NCI-H2171 (cell line): ENCODE measurements at places on chromosomes 5 and 9.

GRCh38 chr9:124457887-124458431 is 7.7 kb downstream of the ADGRD2 start:
- no peak for DNase-seq

GRCh38 chr5:137596941-137597340 is 97.8 kb upstream of the SPOCK1 start:
- no peak for DNase-seq

GRCh38 chr5:123451047-123451446 is 27.8 kb upstream of the CEP120 start:
- DNase-seq, result no peak

DNA sequence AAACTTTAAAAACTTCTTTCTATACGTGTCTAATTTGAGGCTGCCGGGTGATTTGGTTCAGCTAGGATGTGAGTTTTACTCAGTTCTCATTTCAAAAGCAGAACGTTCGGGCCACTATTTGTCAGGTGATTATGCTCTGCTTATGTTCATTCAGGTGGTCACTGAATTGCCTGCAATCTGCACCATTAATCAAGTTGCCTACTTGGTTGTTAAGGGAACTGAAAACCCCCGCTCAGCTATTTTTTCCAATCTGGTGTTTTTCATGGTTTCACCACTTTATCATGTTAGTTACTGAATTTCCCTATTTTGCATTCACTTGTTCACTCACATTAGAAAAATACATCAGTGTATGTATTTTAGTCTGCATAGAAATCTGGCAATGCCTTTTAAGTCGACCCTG is 523.0 kb downstream of the CSNK1G3 start:
- no peak for DNase-seq

GRCh38 chr9:8053501-8053900 is 253.9 kb upstream of the DMAC1 start:
- no peak for DNase-seq

DNA sequence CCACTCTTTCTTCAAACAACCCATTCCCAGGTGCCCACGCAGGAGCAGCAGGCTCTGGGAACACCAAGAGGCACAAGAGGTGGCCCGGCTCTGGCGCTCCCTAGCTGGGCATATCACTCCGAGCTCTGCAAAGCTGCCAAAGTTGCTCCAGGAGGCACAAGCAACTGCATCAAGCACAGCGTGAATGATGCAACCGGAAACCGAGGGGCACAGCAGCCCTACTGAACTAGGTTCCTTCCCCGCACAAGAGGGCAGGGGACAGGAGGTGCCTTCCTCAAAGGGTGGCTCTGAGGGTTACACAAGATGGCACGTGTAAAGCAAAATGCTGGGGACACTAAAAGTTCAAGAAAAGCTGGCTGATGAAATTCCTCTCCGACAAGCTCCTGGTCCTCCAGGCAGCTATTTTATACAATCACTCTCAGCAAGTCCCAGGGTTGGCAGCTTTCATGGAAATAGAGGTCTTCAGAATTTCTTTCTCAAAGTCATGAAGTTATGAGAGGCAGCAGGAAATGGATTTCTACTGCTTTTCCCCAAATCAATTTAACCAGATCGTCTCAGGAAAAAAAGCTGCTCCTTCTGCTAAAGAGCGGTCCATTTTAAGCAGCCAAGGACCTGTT is 22.9 kb downstream of the PSMB7 start:
- no peak for DNase-seq

DNA sequence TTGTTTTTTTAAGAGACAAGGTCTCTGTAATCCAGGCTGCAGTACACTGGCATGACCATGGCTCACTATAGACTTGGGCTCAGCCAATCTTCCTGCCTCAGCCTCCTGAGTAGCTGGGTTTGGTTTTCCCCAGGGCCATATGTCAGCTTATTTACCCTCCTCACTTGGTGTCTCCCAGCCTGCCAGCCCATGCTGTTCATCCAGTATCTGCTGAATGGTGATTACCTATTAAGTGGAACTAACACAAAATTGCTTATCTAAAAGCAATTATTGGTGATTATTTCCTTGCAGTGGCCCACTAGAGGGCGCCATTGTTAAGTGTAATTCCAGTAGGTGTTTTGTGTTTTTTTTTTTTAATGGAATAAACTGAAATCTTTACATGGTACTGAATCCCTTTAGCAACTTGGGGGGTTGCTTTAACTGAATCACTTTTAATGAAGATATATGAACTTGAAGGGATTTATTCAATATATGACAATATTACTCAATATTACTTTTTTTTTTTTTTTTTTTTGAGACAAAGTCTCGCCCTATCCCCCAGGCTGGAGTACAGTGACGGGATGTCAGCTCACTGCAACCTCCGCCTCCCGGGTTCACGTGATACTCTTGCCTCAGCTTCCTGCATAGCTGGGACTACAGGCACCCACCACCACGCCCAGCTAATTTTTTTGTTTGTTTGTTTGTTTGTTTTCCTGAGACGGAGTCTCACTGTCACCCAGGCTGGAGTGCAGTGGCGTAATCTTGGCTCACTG is 13.8 kb downstream of the EXOSC2 start:
- DNase-seq, result peak; percentile 68

- DNase-seq, result no peak
Measured at GRCh38 chr9:124209279-124209678, 48.5 kb upstream of the NEK6 start.

DNA sequence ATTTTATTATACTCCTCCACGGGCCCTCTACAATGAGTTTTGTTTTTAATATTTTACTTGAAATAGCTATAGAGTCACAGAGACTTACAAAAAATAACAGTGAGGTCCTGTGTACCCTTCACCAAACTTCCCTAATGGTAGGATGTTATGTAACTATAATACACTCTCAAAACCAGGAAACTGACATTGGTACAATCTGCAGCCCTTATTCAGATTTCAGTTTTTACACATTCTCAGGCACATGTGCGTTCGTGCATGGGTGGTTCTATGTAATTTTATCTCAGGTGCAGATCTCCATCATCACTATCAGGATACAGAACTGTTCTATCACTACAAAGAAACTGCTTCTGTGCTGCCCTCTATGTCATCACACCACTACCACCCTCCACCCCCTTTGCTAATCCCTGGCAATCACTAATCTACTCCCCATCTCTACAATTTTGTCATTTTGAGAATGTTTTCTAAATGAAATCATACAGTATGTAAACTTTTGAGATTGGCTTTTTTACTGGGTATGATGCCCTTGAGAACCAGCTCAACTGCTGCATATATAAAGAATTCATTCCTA is 16.4 kb downstream of the RAB14 start:
- no peak for DNase-seq

DNA sequence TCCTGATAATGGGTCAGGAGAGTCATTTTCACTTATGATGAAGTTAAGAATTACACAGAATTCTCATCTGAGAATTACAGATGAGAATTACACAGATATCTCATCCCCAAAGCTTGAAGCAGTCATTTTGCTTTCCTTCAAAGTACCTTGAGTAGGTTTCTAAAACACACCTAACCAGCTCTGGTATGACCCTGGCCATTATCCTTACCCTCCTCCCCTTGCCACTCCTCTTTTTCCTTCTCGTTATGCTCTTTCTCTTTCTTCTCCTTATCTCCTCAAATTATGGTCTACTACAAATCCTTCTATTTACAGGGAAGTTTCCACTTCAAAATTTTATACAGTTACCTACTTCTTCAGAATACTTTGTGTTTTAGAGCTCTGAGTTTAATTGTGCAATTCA is 44.5 kb downstream of the MEF2C start:
- DNase-seq, result no peak

DNA sequence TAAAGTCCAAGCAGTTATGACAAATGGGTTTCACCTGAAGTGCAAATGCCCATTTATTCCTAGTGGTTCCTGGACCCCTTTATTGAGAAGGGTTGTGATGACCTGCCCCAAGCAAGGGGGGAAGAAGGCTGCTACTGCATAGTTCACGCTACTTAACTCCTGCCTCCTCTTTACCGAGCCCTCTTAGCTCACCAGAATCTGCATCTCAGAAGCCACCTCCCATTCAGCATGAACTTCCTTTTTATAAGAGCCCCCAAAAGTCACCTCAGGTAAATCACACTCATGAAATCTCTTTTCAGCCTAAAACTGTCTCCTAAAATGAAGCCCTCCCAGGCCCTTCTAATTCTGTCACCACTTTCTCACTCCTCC is 26.6 kb upstream of the C9orf72 start:
- no peak for DNase-seq

DNA sequence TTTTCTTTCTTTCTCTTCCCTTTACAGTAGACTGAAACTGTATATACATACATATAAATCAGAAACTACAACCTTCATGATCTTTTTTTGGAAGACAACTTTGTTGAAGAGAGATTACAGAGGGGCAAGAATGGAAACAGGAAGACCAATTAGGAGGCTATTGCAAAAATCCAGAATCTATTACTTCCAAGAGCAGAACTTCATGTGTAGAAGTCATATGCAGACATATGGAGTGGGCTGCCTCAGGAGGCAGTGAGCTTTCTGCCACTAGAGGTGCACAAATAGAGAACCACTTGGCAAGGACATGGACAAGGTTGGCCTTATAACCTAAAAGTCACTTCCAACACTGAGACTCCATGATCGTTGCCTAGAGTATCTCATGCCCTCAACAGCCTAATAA is 157.8 kb upstream of the NR4A3 start:
- DNase-seq, result no peak

GRCh38 chr5:6832994-6833393 is 119.8 kb downstream of the TENT4A start:
- DNase-seq, result no peak

- DNase-seq, result no peak
Measured at GRCh38 chr5:39274398-39275085, 55.2 kb upstream of the FYB1 start.

GRCh38 chr9:33506626-33507370 is 17.3 kb upstream of the ANKRD18B start:
- no peak for DNase-seq

DNA sequence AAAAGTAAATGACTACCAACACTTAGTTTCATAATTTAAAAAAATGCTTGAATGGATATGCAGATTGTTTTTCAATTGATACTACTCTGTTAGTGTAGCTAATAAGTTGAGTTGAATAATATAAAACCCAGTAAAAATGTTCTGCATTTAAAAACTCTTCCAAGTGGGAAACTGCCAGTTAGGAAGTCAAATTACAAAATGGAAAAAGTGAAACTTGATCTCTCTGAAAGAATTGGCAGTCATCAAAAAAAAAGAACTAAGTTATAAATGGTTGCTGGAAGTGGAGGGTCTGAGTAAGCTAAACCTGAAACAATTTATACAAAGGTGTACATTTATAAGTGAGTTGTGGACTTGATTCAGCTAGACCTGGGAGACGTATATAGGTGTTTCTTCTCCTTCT is 52.4 kb downstream of the VCAN start:
- DNase-seq, result no peak

DNA sequence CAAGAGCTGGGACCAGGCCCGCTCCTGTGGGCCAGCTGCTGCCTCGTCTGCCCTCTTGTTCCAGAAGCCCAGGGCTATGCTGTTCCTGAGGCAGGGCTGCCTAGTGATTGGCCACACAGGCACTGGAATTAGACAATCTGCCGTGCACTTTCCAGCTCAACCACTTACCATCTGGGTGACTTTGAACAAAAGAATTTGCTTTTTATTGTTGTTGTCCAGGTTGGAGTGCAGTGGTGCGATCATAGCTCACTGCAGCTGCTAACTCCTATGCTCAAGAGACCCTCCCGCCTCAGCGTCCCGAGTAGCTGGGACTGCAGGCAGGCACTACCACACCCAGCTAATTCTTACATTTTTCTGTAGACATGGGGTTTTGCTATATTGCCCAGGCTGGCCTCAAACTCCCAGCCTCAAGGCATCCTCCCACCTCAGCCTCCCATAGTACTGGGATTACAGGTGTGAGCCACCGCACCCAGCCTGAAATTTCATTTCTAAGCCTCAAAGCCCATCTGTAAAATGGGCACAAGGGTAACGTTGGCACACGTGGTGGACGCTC is 1.2 kb upstream of the NEK6 start:
- peak; percentile 45 for DNase-seq

- no peak for DNase-seq
Measured at GRCh38 chr5:158175934-158176481, 317.1 kb upstream of the CLINT1 start.

GRCh38 chr9:115416299-115416698 is 298.3 kb upstream of the TNC start:
- no peak for DNase-seq

DNA sequence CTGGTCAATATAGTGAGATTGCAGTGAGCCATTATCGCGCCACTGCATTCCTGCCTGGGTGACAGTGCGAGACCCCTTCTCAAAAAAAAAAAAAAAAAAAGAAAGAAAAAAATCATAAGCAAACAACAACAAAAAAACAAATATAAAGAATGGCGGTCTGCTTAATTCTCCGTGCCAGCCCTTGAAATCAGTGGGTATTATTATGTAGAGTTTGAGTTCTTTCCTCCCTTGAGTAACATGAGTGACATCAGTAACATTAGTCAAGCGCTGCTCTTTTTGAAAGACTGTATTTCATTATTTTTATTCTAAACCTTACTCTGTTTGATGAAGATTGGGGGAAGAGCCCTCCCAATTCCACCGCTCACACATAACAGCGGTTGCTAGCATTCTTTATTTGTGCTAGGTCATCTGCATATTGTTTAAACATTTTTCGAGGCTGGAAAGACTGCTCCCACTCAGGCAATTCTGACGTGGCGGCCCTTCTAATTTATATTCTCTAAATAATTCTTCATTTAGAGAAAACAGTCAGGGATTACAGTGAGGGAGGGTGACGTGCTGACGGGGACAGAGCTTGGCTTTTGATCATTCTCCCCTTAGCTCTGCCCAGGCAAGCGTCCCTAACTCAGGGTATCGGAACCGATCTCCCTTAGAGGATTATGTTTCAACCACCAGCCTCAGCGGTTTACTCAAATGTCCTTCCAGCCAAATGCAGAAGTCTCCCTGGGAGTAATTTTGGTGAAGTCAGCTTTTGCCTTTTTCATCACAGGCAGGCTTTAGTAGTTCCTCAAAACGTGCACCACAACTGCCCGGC is 860 bp upstream of the MARCHF6 start:
- DNase-seq, result peak; percentile 70

- peak; percentile 53 for DNase-seq
Measured at GRCh38 chr5:61658592-61659008, 326.5 kb downstream of the ZSWIM6 start.

- DNase-seq, result no peak
Measured at GRCh38 chr9:136679431-136679941, 7.8 kb downstream of the AGPAT2 start.

GRCh38 chr9:72422214-72422613 is 57.2 kb upstream of the ZFAND5 start:
- DNase-seq, result no peak

- DNase-seq, result no peak
Measured at GRCh38 chr9:124843456-124844034, 9.7 kb upstream of the WDR38 start.

DNA sequence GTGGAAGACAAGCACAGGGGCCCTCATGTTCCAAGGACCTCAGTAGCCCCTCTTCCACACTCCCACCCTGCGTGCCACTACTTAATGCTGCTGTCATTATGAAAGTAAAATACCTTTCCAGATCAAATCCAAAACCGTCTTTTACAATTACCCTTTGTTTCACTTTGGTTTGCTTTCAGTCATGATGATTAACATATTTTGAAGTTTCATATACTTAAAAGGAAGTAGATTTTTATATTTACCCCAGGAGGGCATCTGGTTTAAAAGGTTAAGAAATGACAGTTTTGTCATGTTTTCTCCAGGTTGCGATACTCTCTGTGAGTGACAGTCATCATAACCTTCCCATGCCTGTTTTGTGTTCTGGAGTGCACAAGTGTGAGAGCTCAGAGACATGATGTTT is 13.5 kb upstream of the MAP1B start:
- no peak for DNase-seq

- no peak for DNase-seq
Measured at GRCh38 chr5:104763216-104763615, 1200.6 kb upstream of the NUDT12 start.
